Upper lobe of right lung (tissue), 1 donor: ENCODE measurements at places on chromosomes 1 and 21. TPM values are rescaled to one million over a fixed set of nuclear protein-coding genes. Genes with fewer than 3 reads are reported as not detected.

Gene SERINC2
- total RNA-seq: 40.6 TPM

Gene TCHH
- total RNA-seq: 0.20 TPM

DNA sequence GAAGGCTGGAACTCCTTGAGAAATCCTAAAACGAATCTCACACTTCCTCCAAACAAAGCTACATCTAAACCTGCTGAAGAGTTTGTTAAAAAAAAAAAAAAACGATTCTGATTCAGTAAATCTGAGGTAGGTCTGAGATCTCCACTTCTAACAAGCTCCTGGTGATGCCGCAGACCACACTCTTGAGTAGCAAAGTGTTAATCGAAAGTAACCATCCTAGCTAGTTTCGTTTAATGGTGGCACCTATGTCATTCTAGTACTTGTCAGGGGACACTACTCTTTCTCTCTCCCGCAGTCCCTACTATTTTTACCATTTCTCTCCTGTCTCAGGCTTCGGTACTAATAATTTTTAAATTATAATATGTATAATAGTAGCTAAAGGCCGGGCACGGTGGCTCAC lies 2.1 kb downstream of the CLCC1 start:
- DNase-seq: no peak

- no peak for DNase-seq
Observed at GRCh38 chr1:91631718-91632330, 131.2 kb downstream of the CDC7 start.
